ENCODE measurements at places on chromosomes 3 and 15. TPM values are rescaled to one million over a fixed set of nuclear protein-coding genes. Genes with fewer than 3 reads are reported as not detected.

CFAP44 gene
- 7.3 TPM for total RNA-seq

PLXNA1 gene
- total RNA-seq: 70.1 TPM

SLC38A3 gene
- 0.28 TPM for total RNA-seq

DNA sequence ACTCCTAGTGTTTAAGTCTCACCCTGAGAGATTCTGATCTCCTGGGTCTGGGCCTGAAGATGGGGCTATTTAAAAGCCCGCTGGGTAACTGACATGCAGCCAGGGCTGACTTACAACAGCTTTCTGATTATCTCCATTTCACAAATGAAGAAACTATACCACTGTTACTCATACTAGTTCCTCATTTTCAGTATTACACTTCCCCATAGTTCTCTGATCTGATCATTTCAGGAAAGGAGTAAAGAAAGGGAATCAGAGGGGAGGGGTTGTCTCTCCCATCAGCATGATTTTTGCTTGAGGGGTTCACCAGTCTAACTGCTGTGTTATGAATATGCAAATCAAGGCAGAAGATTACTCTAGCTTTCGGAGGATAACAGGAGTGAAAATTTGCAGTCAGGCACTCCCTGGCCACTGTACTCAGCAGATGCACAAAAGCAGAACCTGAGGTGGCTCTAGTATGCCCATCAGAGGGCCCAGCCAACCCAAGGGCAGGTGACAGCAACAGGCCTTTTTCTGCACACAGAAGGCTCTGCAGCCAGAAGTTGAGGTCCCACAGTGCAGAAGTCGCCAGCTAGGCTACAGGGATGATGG, 59.4 kb downstream of the DAPK2 start:
- no peak for DNase-seq

DNA sequence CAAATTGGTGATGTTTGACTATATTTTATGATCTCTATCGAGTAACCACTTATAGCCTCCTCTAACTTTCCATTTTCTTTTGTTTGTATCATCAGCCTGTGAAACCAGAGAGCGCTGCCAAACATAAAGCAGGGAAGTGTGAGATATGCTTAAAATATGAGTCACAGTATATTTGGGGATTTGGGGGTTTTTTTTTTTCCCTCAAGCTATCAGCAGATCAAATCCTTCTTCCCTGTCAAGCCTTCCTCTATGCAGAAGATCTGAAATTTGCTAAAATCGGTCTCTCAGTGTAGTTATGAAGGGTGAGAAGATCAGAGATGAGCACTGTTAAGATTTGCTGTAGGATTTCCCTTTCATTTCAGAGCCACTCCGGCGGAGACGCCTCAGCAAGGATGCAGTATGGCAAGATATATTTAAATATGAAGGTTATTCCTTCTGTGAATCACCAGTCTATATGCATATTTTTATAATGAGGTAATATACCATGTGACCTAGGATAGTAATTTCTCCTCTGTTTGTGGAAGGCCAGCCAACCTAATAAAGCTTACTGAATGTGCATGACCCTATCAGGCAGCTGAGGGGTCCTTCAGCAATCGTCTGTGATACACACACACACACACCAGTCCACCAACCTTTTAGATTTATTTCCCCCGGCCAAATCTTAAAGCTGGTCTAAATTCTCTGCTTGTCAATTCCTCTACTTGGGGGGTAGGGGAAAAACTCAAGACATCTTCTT, 474.1 kb downstream of the FOXP1 start:
- DNase-seq: no peak

Measured in thoracic aorta (tissue), 2 donors.